Right ventricle myocardium superior (tissue), 1 donor: ENCODE measurements at places on chromosomes 11 and 22. TPM values are rescaled to one million over a fixed set of nuclear protein-coding genes. Genes with fewer than 3 reads are reported as not detected.

Gene PHLDA2
- 1.1 TPM for total RNA-seq

Gene PAMR1
- total RNA-seq, result 14.5 TPM

Gene CD3G
- total RNA-seq, result not detected

- no peak for DNase-seq
Observed at GRCh38 chr11:116868066-116868465, 30.6 kb upstream of the APOA1 start.

- no peak for DNase-seq
Observed at GRCh38 chr22:42957958-42958357, 57.0 kb downstream of the PACSIN2 start.

- DNase-seq, result no peak
Observed at GRCh38 chr11:114263513-114264170, 32.6 kb upstream of the NNMT start.

- no peak for DNase-seq
Observed at GRCh38 chr11:14148653-14149273, 186.2 kb downstream of the SPON1 start.

- no peak for DNase-seq
Observed at GRCh38 chr11:120410622-120411380, 74.6 kb downstream of the ARHGEF12 start.

DNA sequence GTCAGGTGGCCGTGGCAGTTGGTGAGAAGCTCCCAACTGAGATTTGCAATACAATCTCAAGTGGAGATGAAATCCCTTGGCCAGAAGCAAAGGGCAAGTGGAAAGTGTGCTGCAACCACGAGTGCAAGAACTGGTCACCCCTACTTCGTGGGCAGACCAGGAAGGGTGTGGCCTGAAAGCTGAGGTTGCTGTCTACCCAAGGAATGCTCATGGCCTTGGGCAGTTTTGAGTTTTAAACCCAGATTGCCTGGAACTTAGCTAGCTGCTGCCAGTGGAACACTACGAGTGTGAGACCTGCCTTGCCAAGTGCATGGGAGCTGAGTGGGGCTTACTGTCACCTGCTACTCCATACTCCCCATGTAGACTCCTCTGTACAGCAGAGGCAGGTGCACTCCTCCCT lies 113.3 kb upstream of the FAT3 start:
- DNase-seq, result no peak

DNA sequence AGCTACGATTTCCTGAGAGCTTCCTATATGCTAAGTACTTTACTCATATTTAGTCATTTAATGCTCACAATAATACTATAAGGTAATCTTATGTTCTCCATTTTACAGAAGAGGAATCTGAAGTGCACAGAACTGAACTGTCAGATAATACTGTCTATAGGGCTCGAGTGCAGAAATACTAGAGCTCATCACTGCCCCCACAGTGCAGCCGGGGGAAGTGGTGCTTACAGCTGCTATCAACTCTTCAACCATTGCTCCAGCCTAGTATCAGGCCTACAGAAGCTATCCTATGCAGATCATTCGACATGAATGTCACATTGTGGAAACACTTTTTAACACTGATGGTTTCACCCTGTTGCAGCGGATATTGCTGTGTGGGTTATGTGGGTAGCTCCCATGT lies 929.9 kb downstream of the NTM start:
- DNase-seq, result no peak

DNA sequence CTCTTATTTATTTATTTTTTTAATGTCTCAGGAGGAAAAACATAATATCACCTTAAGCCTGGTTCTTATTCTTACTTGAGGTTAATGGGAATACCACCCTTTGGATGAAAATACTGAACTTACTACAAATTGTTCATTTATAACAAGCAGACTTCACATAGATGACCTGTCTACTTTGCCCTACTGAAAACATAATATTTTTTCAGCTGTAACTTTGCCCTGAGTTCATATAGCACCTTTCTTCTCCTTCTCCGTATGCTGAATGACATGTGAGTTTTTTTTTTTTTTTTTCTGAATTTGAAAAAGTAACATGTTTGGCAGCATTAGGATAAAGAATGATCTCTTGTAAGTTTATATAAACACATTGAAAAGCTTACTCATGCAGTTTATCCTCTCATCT lies 186.8 kb downstream of the TMEM135 start:
- DNase-seq, result no peak
